ENCODE measurements at places on chromosomes 3 and 15.

- no peak for DNase-seq
These were observed 20.4 kb upstream of the MAP6D1 start for GRCh38 chr3:183845608-183846288.

DNA sequence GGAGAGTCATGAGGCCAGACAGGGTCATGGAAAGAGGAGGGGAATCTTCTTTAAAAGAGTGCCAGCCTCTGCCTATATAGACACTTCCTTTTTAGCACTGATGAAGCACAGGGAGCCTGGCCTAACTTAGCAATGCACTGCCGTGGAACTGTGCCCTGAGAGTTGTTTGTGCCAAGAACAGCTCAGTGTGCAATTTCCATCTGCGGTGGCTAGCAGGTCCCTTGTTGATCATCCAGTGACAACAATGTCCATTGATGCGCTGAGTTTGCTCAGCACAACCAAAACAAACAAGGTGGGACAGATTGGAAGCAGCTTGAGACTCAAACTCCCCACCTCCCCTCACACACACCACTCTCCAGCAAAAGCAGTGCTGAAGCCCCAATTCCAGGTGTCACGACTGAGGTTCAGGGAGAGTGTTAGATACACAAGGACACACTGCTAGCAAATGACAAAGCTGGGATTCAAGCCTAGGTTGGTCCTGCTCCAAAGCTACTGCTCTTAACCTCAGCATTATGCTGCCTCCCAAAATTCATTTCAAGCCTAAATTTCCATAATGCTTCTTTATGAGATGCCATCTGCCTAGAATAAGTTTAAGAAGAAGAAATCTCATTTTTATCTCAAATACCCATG is 316.6 kb upstream of the UBE2E2 start:
- no peak for DNase-seq

GRCh38 chr3:155995525-155996370 is 124.6 kb upstream of the KCNAB1 start:
- DNase-seq, result peak; percentile 77

GRCh38 chr3:150830094-150830681 is 67.2 kb upstream of the SIAH2 start:
- DNase-seq, result no peak

DNA sequence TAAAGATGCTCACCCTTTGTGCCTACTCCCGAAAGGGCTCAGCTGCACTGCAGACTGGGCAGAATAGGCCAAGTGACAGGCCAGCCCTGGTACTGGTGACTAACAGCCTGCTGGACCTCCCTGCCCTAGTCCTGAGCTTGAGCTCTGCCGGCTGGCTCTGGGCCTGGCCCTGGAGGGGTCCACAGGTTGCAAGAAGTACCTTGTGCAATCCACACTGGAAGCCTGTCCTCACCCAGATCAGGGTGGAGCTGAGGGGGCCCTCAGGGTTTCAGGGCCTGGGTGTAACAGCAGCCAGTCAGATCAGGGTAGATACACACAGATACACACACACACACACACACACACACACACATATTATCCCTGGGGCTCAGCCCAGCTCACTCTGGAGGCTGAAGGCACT is 27.3 kb upstream of the PLA2G4D start:
- DNase-seq, result no peak

- DNase-seq, result no peak
These were observed 72.4 kb downstream of the PRICKLE2 start for GRCh38 chr3:64152676-64153466.

- no peak for DNase-seq
These were observed 159.4 kb downstream of the NSMCE3 start for GRCh38 chr15:29110176-29110575.

- DNase-seq, result no peak
These were observed 1218.1 kb downstream of the ROBO2 start for GRCh38 chr3:78257951-78258530.

DNA sequence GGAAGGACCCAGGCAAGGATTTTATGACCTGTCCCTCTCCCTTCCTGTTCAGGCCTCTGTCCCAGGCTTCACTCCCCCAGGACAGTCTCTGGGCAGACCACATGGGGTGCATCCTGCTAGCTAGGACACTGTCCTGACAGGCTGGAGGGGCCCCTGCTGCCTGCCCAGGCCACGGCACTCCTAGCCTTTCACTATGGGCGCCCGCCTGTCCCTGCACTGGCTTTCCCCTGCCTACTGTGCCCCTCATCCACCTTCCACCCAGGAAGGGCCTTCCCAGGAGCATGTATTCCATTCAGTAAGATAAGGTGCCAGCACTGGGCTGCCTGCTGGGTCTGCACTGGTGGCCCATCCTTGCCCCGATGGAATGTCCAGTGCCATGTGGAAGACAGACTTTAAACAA is 145.3 kb downstream of the DNAJB8 start:
- no peak for DNase-seq

DNA sequence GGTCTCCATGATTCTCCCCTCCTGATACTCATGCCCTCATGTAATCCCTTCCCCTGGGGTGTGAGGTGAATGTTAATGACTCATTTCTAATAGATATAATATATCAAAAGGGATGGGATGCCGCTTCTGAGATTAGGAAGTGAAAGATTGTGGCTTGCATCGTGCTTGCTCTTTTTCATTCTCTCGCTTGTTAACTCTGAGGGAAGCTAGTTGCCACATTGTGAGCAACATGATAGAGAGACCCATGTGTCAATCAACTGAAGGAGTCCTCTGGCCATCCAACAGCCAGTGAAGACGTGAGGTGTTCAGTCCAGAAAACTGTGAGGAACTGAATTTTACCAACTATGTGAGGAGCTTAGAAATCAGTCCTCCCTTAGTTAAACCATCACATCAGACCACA is 28.9 kb upstream of the DRD3 start:
- no peak for DNase-seq

GRCh38 chr3:159787178-159787574 is 201.5 kb upstream of the IL12A start:
- no peak for DNase-seq

- DNase-seq, result no peak
These were observed 1068.0 kb upstream of the ALCAM start for GRCh38 chr3:104298662-104299061.

DNA sequence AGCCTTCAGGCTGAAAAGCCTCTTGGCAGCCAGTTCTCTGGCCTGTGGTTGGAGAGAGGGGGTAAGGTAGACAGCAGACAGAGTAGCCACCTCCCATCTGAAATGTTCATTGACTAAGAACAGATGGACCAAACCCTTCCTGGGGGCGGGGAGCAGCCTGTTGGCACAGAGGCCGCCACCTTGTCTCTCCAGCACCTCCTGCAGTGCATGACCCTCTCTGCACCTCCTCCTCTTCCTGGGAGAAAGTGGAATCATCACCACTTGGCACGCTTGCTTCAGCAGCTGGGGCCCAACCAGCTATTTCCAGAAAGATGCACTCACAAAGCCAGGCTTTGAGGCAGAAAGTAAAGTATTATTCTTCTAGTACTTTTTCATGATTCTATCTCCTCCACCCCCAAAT is 313.4 kb upstream of the CHRM5 start:
- DNase-seq, result no peak

- no peak for DNase-seq
These were observed 54.6 kb upstream of the SSR3 start for GRCh38 chr3:156609546-156609945.

DNA sequence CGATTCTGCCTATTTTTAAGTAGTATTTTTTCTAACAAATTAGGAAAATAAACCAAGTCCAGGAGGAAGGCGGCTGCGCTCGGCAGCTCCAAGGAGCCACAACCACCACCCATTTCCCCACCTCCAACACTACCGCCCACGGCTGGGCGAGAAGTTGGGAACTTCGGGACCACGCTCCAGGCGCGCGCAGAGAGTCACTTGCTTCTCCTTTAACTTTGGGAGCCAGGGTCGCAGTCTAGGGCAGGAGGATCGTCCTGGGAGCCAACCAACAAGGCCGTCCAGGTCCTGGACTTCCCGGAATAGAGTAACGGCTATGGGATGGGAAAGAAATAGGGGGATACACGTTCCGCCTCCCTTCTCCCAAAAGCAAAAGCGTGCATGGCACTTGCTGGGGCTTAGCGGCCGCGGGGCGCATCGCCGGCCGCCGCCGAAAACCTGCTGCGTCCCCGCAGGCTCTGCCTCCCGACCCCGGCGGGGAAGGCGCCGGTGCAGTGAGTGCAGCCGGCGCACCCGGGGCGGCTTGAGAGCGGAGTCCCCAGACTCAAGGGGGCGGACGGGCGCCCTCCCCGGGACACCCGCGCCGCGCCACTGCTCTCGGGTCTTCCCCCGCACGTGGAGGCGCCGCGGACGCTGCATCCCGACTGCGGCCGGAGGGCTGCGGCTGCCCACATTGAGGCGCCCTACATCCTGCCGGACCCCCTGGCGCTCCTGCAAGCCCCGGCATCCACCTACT is 699 bp downstream of the MEGF11 start:
- DNase-seq, result no peak

GRCh38 chr15:88794001-88794400 is 9.2 kb upstream of the ACAN start:
- DNase-seq, result no peak

GRCh38 chr3:99534951-99535704 is 103.3 kb upstream of the COL8A1 start:
- DNase-seq, result no peak

DNA sequence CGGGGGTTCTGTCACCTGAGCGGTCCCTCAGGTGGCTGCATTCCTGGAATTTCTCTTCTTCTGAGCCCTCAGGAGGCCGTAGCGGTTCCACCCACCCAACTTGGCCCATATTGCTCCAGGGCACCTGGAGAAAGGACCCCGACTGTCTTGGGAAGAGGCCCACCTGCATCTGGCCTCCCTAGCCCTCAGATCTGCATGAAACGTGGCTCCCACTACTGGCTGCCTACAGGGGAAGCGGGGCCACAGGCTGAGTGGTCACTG is 9.9 kb upstream of the ANPEP start:
- no peak for DNase-seq

- no peak for DNase-seq
These were observed 420.5 kb downstream of the EPHB1 start for GRCh38 chr3:135215516-135215915.

DNA sequence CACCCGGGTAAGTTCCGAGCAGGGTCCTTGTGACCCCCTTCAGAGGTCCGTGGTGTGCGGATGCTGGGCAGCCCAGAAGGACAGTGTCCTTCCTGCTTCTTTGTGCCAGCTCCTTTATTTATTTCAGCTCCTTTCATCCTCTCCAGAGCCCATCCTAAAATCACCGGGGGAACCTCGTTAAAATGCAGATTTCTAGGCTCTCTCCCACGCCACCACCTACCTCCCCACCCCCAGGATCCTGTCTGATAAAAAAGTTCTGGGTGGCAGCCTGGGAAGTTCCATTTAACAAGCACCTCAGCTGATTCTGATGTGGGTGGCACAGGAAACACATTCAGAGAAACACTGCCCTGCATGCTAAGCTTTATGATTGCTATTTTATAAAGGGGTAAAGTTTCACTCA is 12.5 kb upstream of the IGF1R start:
- DNase-seq, result no peak

- no peak for DNase-seq
These were observed 30.8 kb downstream of the PLS1 start for GRCh38 chr3:142626971-142627370.

- DNase-seq, result no peak
These were observed 405.1 kb upstream of the PROK2 start for GRCh38 chr3:72190050-72190449.

DNA sequence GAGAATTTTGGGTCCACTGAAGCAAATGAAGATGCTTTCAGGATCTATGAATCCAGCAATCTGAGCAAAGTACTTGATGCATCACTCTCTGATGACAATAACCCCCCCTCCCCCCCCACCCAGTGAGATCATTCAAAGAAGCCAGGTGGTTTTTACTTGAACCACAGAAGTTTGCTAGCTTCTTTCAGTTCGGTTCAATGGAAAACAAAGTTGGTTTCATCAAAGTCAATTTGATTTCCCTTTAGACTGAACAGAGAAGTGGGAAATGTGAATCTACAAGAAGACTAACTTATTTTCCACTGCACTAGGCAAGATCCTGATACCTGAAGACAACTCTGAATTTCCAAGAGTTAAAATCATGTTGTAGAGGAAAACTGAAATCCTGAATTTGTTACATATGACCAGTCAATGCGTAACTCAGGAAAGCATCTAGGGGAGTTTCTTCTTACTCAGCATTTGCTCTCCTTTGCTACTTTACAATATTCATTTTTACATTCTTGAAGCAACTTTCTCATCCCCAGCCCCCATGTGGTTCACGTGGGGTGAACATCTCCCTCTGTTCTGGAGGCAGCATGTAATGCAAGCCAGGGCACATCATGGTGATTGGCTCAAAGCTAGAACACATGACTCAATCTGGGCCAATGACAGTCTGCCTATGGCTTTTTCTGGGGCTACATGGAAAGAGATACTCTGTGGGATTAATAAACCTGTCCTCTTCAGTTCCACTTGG is 572.6 kb downstream of the FOXP1 start:
- DNase-seq, result no peak

- DNase-seq, result peak; percentile 11
These were observed 26.9 kb upstream of the GOLGA8B start for GRCh38 chr15:34610354-34610753.

DNA sequence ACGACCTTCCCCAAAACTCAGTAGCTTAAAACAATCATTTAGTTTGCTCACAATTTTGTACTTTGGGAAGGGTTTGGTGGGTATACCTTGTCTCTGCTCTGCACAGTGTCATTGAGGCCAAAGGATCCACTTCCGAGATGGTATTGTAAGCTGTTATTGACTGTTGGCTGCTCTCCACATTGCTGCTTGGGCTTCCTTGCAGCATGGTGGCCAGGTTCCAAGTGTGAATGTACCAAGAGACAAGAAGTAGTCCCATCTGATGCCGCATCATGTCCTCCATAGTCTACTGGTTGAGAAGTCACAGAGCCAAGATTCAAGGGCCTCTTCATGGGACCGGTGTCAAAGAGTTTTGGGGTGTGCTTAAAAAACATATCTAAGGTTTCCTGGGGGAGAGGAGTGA is 268.5 kb downstream of the PLCL2 start:
- DNase-seq, result no peak

- no peak for DNase-seq
These were observed 90.8 kb downstream of the NEO1 start for GRCh38 chr15:73142802-73143762.

- no peak for DNase-seq
These were observed 101.0 kb upstream of the C3orf80 start for GRCh38 chr3:160124224-160124623.

- DNase-seq, result peak; percentile 74
These were observed 18.0 kb upstream of the NEO1 start for GRCh38 chr15:73034221-73034620.

DNA sequence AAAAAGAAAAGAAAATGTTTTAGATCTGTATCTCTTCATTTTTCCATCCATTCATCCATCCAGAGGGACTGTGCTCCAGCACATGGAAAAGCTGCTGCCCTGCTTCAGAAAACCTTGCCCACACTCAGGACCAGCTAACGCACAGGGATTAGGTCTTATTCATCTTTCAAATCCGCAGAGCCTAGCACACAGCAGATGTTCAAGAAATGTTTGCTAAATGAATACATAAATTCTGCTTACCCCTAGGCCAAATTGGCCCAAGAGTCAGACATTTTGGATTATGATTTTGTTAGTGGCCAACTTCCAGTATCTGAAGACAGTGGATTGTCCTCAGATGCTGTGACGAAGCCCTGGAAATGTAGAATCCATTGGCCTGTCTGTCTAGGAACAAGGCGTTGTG is 71.4 kb downstream of the GHSR start:
- no peak for DNase-seq
